ENCODE measurements at places on chromosomes 1 and 21.

DNA sequence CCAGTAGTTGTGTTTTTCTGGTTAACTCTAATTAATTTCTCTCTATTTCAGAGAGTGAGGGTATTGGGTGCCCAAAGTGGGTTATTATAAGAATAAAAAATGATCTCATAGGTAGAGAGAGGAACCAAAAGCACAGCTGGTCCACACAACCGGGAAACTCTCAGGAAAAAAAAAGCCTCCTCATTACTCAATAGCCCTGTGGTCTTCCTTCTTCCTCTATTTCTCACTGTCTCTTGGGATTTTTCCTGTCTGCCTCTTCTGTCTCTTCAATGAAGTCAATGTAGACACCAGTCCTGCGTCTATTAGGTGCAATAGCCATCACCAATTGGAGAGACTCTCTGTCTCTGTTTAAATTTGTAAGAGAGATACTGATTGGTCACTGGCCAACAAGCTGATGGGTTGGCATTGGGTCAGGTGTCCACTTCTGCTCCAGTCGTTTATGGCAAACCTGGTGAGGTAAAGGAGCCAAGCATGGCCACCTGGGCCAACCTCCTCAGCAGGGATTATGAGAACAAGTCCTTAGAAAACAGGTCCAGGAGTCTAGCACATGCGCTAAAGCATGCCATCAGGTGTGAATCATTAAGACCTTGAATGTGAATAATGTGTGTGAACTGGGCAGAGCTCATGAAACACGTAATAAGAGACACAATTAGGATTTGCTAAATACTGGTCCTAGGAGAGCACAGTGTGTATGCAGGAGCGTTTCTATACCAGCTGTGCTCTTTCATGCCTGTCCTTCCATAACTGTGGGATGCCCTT lies 443.0 kb upstream of the RUNX1 start:
- no peak for DNase-seq

DNA sequence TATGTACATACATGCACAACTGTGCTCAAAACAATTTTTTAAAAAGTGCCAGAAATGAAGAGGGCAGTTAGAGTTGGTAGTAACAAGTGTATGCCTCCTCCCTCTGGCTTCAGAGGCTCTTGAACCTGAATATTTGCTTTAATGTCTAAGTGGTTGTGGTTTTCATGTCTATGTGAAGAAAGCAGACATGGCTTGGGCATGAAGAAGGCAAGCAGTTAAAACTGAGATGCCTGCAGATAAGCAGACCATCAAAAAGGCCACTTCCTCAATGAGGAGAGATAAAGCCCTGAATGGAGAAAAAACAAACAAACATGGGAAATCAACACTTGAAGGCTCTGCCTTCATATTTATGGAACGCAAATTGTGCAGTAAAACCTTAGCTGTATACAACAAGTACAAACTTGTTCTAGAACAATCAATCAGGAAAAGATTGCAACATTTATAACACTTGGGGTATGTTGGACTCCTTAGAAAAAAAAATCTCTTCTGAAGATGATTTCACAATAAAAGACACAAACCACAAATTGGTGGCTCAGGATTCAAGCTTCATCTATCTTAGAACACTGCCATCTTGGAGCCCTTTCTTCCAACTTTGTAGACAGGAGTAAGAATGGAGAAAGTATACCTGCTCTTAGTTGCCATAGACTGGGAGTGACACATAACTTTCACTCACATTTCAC lies 52.7 kb upstream of the PLA2G4A start:
- no peak for DNase-seq

GRCh38 chr1:51753969-51754368 lies 124.6 kb downstream of the NRDC start:
- DNase-seq, result no peak

GRCh38 chr21:34936371-34936789 lies 112.7 kb downstream of the RUNX1 start:
- no peak for DNase-seq

DNA sequence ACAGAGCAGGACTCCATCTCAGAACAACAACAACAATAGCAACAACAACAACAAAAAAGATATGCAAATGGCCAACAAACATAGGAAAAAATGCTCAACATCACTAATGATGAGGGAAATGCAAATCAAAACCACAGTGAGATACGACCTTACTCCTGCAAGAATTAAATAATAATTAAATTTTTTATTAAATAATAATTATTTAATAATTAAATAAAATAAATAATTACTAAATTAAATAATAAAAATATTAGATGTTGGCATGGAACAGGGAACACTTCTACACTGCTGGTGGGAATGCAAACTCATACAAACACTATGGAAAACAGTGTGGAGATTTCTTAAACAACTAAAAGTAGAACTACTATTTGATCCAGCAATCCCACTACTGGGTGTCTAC lies 1022.3 kb upstream of the B3GALT2 start:
- no peak for DNase-seq
